Retina (tissue), 1 donor: ENCODE measurements at places on chromosomes 4 and X.
A peak's percentile ranks its signal among the peaks of the same experiment; 100 is the strongest.

- no peak for DNase-seq
These were observed 4.4 kb upstream of the PGM2 start for GRCh38 chr4:37821953-37822605.

GRCh38 chr4:172770787-172771186 lies 397.8 kb upstream of the GALNT7 start:
- DNase-seq: no peak

GRCh38 chr4:162323919-162324318 lies 160.1 kb upstream of the FSTL5 start:
- DNase-seq: no peak

DNA sequence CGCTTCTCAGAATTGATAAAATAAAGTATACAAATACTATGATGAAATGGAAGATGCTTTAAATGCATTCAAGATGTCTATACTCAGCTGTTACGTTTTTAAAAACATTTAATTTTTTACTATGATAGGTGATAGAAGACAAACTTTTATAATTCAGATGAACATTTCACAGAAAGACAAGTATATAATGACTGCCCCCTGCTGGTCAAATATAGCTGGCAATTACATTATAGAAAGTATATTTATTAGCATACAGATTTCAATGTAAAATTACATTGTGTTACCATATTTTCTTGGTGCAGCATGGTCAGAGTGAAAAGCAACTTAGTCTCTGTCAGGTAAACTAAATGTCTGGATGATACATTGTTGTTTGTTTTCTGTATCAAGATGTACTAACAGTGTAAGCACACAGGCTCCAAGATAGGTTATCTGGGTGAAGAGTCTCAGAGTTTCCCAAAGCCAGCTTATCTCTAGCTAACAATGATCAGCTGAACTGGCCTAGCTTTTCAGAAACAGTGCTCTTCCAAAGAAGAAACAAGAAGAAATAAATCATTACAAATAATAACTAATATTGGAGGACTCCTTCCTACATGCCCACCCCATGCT lies 54.1 kb downstream of the SRPX start:
- DNase-seq: peak; percentile 9

GRCh38 chr4:188821500-188821899 lies 682.3 kb downstream of the TRIML1 start:
- DNase-seq: no peak

DNA sequence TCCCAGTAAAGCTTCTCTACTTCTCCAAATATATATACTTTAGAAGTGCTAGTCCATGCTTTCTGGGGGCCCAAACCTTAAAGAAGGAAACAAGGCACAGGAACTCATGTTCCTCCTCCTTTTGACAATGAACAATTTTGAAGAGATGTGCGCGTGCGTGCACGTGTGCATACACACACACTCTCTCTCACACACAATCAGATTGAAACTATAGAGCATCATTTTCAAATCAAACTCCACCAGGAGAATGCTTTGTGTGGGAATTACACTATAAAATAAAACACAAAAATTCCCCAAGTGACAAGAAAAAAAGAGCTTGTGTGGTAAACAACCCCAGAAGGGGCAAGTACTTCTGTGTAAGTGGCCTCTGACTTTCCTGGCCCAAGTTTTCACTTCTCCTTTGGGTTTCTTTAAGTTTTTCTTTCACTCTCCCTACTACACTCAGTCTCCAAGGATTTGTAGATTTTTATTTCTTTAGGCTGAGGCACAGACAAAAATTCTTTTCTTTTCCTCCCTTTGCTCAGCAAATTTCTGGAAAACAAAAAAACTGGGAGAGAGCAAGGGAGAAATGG lies 46.6 kb upstream of the SHISA3 start:
- no peak for DNase-seq

DNA sequence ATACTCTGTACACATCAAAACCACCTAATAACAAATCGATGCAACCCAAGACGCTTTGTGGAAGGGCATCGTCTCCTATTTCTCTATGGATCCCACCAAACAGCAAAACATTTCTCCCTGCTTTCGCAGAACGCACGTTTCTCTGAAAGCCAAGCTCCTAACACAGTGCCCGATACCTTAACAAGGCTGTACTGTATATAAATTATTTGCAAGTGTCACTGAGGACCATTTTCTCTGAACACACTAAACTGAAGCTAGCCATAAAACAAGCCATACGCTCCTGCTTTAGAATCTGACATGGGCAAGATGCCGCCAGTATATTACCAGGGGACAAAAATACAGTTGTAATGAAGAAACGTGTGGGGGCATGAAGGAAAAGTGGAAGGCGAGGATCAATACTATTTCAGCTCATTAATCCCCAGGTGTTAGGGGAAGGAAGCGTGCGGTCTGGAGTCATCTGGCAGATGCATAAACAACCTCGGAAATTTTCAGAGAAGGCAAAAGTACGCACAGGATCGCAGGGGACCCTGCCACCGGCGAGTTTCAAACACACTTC lies 703 bp downstream of the KCNIP4 start:
- DNase-seq: no peak

GRCh38 chr4:65521666-65522065 lies 148.6 kb downstream of the EPHA5 start:
- DNase-seq: no peak

DNA sequence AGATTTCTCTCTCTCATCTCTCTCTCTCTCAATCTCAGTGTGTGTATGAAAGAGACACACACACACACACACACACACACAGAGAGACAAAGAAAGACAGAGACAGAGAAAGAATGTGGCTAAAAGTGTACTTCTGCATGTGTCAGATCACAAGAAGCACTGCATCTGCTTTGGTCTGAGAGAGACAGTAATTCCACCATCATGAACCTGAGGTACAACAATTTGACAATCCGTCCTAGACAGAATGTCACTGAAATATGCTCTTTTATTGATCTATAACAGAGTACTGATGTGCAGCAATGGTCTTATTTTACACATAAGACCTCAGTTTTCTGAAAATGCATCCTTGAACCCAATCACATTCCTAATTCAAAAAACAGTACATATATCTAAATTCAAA lies 576.2 kb upstream of the SMIM31 start:
- no peak for DNase-seq

DNA sequence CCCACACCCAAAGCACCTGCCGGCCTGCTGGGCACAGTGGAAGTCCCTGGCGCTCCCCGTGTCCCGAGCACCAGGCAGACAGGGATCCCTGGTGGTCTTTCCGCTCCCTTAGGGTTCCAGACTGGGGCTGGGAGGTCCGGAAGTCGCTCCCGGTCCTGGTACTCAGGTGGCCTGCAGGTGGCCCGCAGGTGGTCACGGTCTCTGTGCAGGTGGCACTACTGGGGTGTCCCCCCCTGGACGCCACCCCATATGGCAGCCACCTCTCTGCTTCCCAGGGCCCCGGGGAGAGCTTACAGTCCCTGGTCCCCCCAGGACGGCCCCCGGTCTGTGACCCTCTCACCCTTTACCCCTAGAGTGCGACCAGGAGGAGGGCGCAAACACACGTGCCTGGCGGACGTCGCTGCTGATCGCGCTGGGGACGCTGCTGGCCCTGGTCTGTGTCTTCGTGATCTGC lies 13.6 kb downstream of the SLC25A6 start:
- DNase-seq: no peak

GRCh38 chr4:20046179-20046578 lies 205.5 kb upstream of the SLIT2 start:
- no peak for DNase-seq

DNA sequence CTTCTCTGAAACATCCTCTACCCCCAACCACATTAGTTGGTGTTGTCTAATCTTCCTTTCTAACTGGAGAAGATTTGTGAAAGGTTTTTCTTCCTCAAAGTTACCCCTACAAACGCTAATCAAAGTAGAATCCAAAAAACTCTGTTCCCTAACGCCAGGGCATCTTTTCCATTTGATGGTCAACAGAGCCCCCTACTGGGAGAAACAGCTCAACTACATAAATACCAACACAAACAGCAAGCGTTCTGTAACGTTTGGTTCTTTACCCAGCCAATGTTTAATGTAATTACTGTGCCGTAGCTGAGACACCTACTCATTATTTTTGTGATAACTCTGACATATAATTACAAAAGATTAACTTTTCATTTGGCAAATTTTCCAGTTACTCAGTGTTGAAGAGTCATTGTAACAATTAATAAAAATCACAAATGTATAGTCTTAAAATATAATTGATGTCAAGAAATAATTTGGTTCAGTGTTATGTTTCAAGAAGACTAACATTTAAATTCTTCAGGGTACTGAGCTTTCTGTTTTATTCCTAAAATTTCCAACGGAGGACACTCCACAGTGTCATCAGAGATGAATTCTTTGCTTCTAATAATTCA lies 94.9 kb upstream of the TBC1D9 start:
- DNase-seq: peak; percentile 73

DNA sequence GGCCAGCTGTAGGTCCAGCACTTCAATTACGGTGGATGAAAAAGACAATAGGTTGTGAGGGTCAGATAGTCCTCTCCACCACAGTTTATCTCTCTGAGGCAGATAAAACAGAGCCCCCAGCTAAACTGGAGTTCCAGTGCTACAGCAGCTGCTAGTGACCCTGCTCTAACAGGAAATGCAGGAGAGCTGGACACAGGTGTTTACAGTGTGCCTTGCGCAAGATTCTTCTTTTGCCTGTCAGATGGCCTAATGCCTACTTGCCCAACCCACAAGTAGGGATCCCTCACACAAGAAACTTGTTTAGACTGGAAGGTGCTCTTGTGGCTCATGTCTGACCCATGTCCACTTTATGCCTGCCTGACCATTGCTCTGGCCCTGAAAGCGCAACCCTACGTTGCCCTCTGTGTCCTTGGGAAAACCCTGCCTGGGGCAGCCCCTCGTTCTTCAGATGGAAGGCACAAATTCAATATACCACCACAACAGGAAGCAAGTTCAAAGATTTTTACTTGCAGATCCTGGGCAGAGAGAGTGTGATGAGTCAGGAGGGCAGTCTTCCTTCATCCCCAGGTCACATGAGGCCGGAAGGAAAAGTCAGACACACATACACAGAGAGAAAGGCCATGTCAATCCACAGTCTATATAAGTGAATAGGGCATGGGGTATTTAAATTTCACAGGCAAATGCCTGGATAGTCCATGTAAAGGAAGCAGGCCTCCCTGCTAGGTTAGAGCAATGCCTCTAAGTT lies 105.1 kb upstream of the ADGRL3 start:
- no peak for DNase-seq

GRCh38 chr4:184364100-184364921 lies 110.0 kb downstream of the IRF2 start:
- no peak for DNase-seq

DNA sequence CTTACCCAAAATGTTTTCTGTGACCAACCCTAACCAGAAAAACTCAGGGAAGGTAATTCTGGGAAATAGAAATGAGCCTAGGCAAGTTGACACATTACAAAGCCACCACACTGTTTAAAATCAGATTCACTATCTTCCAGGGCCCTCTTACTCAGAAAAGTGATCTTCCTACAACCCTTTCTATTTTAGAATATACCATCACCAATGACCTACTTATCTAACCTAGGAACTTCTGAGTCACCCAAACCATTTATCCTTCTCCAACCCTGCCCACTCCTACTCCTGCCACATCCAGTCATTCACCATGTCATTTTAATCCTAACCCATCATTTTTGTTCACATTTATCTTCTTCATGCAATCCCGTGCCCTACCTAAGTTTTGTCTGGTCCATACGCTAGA lies 89.9 kb downstream of the FTHL17 start:
- DNase-seq: no peak
